Colonic mucosa (tissue), 4 donors: ENCODE measurements at places on chromosomes 1 and 21. TPM values are rescaled to one million over a fixed set of nuclear protein-coding genes. Genes with fewer than 3 reads are reported as not detected.

DNA sequence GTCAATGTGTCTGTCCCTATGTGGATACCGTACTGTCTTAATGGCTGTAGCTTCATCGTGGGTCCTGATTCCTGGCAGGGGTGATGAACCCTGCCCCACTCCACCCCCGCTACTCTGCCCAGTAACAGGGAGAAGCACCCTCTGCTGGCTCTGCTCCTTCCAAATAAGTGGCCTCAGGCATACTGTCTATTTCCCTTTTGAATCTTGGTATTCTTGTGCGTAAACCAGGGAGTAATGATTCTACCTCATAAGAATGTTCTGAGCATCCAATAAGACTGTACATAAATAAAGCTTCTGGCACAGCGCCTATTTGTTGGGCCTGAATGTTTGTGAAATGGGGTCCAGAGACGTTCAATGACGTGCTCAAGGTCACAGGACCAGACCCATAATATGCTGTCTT is 35.2 kb upstream of the CTPS1 start:
- H3K27ac ChIP-seq, result no peak overlapping the region
- no peaks in the 10 kb centered on the region for H3K4me1 ChIP-seq
- DNase-seq, result no peak
- H3K27me3 ChIP-seq, result no peaks in the 10 kb centered on the region

- no peak overlapping the region for H3K4me3 ChIP-seq
- no peaks in the 10 kb centered on the region for H3K4me1 ChIP-seq
- no peaks in the 10 kb centered on the region for H3K36me3 ChIP-seq
- DNase-seq, result no peak
- no peaks in the 10 kb centered on the region for H3K27me3 ChIP-seq
These were observed 716.4 kb downstream of the AMY1C start for GRCh38 chr1:104466068-104466467.

DNA sequence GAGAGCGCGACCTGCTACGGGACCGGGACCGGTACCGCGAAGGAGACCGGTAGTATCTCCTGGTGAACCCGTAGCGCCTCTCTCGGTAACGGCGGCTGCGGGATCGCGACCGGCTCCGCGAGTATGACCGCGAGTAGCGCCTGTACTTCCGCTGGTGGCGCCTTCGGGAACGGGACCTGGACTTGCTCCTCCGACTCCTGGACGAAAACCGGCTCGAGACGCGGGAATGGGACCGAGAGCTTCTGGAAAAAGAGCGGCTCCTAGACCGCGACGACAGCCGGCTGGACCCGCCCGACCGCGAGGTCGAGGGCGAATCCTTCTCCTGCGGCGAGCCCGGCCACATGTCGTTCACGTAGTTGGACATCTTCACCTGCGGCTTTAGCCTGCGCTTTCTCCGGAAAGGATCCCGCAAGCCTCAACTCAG is 642 bp downstream of the RSRP1 start:
- peaks cover 15% of the 10 kb centered on the region for H3K4me1 ChIP-seq
- H3K27ac ChIP-seq, result peak overlapping the region; percentile 99
- no peak for DNase-seq
- peaks cover 15% of the 10 kb centered on the region for H3K36me3 ChIP-seq

DNA sequence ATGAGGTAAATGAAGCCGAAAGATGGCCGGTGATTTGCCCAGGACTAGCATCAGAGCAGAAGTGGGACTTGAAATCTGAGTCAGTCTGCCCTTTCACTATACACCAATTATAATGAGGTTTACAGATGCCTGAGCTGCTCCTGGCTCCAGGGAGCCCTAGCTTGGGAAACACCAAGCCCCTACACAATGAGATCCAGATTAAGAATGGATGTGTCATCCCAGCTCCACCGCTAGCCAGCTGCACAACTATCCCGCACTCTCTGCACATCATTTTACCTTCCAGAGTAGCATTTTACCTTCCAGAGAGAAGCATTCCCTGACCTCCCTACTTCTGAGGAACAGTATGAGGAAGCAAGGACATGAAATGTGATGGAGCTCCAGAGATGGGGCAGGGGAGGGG is 27.0 kb downstream of the SERTAD4 start:
- H3K27ac ChIP-seq, result no peak overlapping the region
- H3K4me3 ChIP-seq, result no peak overlapping the region
- no peaks in the 10 kb centered on the region for H3K4me1 ChIP-seq
- no peaks in the 10 kb centered on the region for H3K36me3 ChIP-seq
- DNase-seq, result no peak

- peak overlapping the region; percentile 32 for H3K27ac ChIP-seq
- no peak overlapping the region for H3K4me3 ChIP-seq
- no peaks in the 10 kb centered on the region for H3K36me3 ChIP-seq
- DNase-seq, result peak; percentile 83
- H3K27me3 ChIP-seq, result peaks cover under 1% of the 10 kb centered on the region
These were observed 5.7 kb downstream of the LGR6 start for GRCh38 chr1:202199040-202199889.

DNA sequence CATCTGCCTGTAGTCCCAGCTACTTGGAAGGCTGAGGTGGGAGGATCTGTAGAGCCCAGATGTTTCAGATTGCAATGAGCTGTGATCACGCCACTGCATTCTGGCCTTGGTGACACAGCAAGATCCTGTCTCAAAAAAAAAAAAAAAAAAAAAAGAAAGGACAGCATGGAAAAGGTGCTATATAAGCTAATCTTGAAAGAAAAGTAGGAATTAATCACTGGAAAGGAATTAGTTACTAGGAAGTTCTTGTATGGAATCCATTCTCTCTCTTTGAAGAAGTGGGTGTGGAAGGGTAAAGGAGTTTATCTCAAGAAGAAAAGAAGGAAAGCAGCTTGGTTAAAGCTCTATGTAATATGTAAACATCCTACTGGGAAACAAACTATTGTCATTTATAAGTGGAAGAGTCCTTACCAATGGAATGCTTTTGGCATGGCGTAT is 339.2 kb downstream of the DPYD start:
- no peaks in the 10 kb centered on the region for H3K4me1 ChIP-seq
- DNase-seq, result no peak
- H3K36me3 ChIP-seq, result no peaks in the 10 kb centered on the region
- H3K27ac ChIP-seq, result no peak overlapping the region
- H3K4me3 ChIP-seq, result no peak overlapping the region

- DNase-seq, result no peak
- no peaks in the 10 kb centered on the region for H3K36me3 ChIP-seq
- H3K27ac ChIP-seq, result no peak overlapping the region
- H3K4me3 ChIP-seq, result no peak overlapping the region
- H3K27me3 ChIP-seq, result no peaks in the 10 kb centered on the region
These were observed 578.6 kb upstream of the PBX1 start for GRCh38 chr1:163980394-163980793.

DNA sequence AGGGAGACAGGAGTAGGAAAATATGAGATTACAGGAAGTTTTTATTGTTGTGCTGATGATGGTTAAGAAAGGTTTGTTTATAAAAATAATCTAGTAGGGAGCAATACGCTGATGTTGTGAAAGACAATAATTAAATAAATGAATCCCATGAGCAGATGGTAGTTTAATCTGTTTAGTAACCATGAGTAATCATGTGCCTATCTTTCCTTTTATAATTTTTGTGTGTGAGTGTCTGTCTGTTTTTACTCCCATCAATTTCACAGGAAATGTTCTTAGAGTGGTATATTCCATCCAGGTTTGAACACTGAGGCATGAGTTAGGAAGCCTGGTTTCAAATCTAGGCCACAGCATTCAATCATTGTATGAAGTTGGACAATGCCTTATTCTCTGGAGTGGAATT is 180.5 kb downstream of the OLFM3 start:
- no peaks in the 10 kb centered on the region for H3K4me1 ChIP-seq
- no peak overlapping the region for H3K27ac ChIP-seq
- no peak overlapping the region for H3K4me3 ChIP-seq
- DNase-seq, result no peak
- no peaks in the 10 kb centered on the region for H3K36me3 ChIP-seq
- no peaks in the 10 kb centered on the region for H3K27me3 ChIP-seq

GRCh38 chr1:173301507-173301906 is 94.4 kb upstream of the TNFSF4 start:
- H3K27me3 ChIP-seq, result no peaks in the 10 kb centered on the region
- H3K4me1 ChIP-seq, result no peaks in the 10 kb centered on the region
- H3K36me3 ChIP-seq, result no peaks in the 10 kb centered on the region
- H3K27ac ChIP-seq, result no peak overlapping the region

GRCh38 chr1:20867062-20867461 is 80.0 kb upstream of the HP1BP3 start:
- H3K36me3 ChIP-seq, result peaks cover 7% of the 10 kb centered on the region
- no peak for DNase-seq
- no peak overlapping the region for H3K4me3 ChIP-seq
- H3K27ac ChIP-seq, result no peak overlapping the region

DNA sequence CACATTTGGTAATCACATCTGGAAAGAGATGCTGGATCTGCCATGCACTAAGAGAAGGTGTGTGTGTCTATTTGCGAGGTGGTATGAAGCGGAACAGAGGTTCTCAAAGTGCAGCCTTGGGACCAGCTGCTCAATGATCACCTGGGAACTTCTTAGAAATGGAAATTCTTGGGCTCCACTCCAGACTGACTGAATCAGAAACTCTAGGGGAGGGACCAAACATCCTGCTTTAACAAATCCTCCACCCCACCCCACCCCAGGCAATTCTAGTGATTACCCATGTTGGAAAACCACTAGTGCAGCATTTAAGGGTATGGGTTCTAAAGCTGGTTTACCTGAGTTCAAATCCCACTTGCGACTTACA is 143.9 kb upstream of the JUN start:
- H3K27me3 ChIP-seq, result no peaks in the 10 kb centered on the region
- peaks cover 18% of the 10 kb centered on the region for H3K4me1 ChIP-seq
- H3K4me3 ChIP-seq, result no peak overlapping the region

DNA sequence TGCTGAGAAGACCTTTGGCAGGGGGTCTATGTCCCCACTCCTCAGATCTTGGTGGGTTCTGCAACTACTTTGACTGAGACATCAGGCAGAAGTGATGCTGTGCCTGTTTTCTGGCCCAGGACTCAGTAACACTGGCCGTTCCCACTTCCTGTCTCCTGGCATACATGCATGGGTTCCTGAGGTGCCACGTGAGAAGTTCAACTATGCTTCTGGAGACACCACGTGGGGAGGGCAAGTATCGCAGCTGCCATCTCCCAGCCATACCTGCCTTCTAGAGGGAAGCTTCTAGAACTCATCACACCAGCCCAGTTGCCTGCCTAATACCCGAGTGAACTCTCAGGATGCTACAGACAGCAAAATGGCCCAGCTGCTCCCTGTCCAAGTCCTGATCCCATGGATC is 65.8 kb downstream of the TRABD2B start:
- H3K27me3 ChIP-seq, result no peaks in the 10 kb centered on the region
- H3K4me3 ChIP-seq, result no peak overlapping the region
- no peaks in the 10 kb centered on the region for H3K4me1 ChIP-seq

GRCh38 chr1:94531664-94532063 is 9.9 kb downstream of the F3 start:
- no peaks in the 10 kb centered on the region for H3K27me3 ChIP-seq
- H3K27ac ChIP-seq, result no peak overlapping the region
- peaks cover 4% of the 10 kb centered on the region for H3K36me3 ChIP-seq
- H3K4me1 ChIP-seq, result no peaks in the 10 kb centered on the region
- no peak overlapping the region for H3K4me3 ChIP-seq

GRCh38 chr1:208166340-208167138 is 77.6 kb downstream of the PLXNA2 start:
- no peak for DNase-seq
- peaks cover 13% of the 10 kb centered on the region for H3K4me1 ChIP-seq
- no peaks in the 10 kb centered on the region for H3K27me3 ChIP-seq
- no peak overlapping the region for H3K4me3 ChIP-seq
- no peaks in the 10 kb centered on the region for H3K36me3 ChIP-seq

DNA sequence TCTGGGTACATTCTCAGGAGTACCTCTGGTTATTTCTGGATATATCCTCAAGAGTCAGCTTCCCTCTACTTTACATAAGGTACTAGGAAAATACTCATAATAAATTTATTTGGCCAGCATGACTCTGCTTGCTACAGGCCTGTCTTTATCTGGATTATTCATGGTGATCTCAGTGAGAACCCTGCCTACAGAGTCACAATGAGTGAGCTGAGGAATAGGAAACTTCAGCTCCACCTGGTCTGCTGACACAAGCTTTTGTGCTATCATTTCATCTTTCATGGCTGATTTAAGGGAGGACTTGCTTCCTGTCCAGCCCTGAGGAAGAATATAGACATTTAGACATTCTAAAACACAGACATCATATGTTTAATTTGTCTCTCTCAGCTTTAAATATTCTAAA is 19.5 kb upstream of the SUCO start:
- no peaks in the 10 kb centered on the region for H3K36me3 ChIP-seq
- no peaks in the 10 kb centered on the region for H3K27me3 ChIP-seq
- H3K27ac ChIP-seq, result no peak overlapping the region
- H3K4me3 ChIP-seq, result no peak overlapping the region
- no peak for DNase-seq

- H3K27ac ChIP-seq, result no peak overlapping the region
- no peak for DNase-seq
- H3K4me1 ChIP-seq, result peaks cover 15% of the 10 kb centered on the region
- no peak overlapping the region for H3K4me3 ChIP-seq
- no peaks in the 10 kb centered on the region for H3K27me3 ChIP-seq
These were observed 3.4 kb downstream of the TRIM11 start for GRCh38 chr1:228403231-228403631.

GRCh38 chr1:39852214-39852791 is 31.0 kb downstream of the TRIT1 start:
- H3K27ac ChIP-seq, result no peak overlapping the region
- DNase-seq, result no peak
- peaks cover 4% of the 10 kb centered on the region for H3K36me3 ChIP-seq
- H3K27me3 ChIP-seq, result no peaks in the 10 kb centered on the region
- H3K4me1 ChIP-seq, result no peaks in the 10 kb centered on the region

GRCh38 chr1:212229654-212230053 is 55.6 kb upstream of the PPP2R5A start:
- H3K4me3 ChIP-seq, result no peak overlapping the region
- DNase-seq, result no peak
- H3K36me3 ChIP-seq, result no peaks in the 10 kb centered on the region
- H3K27ac ChIP-seq, result no peak overlapping the region
- no peaks in the 10 kb centered on the region for H3K4me1 ChIP-seq

GRCh38 chr1:22088331-22088730 is 35.8 kb downstream of the CDC42 start:
- no peak for DNase-seq
- peaks cover 18% of the 10 kb centered on the region for H3K4me1 ChIP-seq
- no peak overlapping the region for H3K4me3 ChIP-seq
- H3K27ac ChIP-seq, result no peak overlapping the region

Gene SMIM1
- total RNA-seq, result 1.9 TPM

Gene ANP32E
- total RNA-seq, result 18.5 TPM

Gene SUSD4
- total RNA-seq, result 0.15 TPM

Gene CHIA
- total RNA-seq, result not detected

Gene GUCA2A
- total RNA-seq, result 195 TPM

Gene RUNX3
- total RNA-seq, result 3.2 TPM

Gene S100A8
- total RNA-seq, result 6.9 TPM
